ENCODE measurements at places on chromosomes 2 and 18. TPM values are rescaled to one million over a fixed set of nuclear protein-coding genes. Genes with fewer than 3 reads are reported as not detected.

GRCh38 chr2:231347638-231348037 lies 47.9 kb upstream of the B3GNT7 start:
- no peak for DNase-seq

DNA sequence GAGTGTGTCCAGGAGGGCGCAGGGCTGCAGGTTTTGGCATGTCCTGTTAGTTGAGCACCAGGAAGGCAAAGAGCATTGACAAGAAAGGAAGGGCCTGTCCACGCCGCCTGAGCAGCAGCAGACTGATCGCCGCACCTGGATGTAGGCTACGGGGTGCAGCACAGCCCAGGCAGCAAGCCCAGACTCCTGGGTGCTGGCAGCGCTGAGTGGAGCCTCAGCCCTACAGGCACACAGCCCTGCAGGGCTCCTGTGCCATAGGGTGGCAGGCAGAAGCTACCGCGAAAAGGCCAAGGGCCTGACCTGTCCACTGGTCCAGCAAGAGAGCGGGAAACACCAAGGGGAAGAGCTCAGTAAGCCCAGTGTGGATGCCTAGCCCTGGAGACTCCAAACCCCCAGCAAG lies 198.0 kb downstream of the HDAC4 start:
- peak; percentile 45 for DNase-seq

GRCh38 chr2:156841321-156841720 lies 405.1 kb downstream of the GPD2 start:
- DNase-seq, result no peak

DOCK10 gene
- total RNA-seq, result 50.7 TPM

DNA sequence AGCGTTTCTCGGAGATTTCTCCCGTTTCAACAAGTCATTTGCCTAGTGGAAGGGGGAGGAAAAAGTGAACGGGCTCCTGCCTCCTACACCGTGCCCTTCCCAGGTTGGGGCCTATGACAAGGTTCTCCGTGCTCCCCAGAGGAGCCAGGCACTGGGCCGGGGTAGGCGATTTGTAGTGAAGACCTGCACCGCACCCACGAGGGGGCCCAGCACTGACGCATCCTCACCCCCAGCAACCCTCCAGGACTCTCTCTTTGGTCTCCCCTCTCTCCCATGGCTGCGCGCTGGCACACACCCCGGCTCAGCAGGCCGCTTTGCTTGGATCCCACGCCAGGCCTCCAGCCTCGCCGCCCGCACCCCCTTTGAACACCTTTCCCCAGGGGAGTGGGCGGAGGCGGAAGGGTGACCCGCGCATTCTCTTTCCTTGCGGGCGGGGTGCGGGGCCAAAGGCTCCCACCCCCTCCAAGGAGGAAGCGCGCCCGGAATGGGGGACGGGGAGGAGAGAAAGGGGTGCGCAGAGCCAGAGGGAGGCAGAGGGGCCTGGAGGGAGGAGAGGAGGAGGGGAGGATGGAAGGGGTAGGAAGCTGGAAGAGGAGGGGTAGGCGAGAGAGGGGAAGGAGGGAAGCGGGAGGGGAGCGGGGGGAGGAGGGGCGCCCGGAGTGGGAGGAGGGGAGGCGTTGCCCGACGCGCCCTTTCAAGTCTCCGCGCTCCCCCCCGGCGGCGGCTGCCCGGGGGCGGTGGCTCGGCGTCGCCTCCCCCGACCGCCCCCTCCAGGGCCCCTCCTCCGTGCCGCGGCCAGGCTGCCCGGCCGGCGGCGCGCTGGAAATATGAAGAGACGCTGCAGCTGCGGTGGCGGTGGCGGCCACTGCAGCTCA lies at the start of gene APCDD1:
Gene APCDD1 (plus strand): TSS at position 830 of the 875 bp plus-strand sequence. CDS start 347 bp downstream, outside the sequence.
- DNase-seq, result peak; percentile 90

AKAIN1 gene
- not detected for total RNA-seq

DNA sequence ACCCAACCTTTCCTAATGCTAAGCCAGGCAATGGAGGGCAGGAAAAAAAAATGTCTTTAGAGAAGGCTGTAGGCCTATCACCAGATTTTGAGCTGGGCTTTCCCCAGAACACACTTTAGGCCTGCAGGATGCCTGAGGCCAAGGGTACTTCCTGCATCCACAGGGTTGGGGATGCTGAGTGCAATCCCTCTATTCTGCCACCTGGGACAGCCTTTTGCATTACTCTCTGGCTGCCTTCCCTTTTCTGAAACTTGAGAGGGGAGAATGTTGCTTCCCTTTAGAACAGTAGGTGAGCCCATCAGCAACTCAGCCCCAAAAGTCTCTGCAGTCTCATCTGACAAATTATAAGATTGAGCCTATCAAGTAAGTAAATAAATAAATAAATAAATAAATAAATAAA lies 195.2 kb downstream of the SLC8A1 start:
- no peak for DNase-seq

DNA sequence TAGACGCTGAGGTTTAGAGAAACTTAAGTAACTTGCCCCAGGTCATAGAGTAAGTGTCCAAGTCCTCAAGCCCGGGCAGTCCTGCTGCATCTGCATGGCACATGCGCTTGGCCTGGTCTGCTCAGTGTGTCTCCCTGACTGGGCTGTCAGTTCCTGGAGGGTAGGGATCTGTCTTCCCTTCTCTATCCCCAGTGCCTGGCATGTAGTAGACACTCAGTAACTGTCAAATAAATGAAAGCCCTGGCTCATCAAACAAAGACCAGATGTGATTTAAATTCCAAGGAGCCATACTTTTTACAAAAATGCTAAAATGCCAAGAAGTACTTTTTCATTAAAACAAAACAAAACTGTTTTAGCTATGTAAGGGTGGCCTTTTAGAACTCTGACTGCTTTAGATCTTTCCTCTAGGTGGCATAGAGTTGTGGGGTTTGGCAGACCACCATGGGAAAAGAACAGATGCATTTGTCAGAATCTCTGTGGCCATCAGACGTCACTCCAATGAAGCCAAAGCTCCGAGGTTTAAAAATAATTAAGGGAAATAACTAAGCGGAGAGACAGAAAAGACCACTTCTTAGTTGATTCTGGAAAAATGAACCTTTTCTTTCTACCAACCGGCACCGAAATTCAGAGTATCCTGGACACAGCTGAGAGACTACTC lies 34.0 kb downstream of the EPAS1 start:
- no peak for DNase-seq

All from sciatic nerve (tissue), 2 donors.